ENCODE measurements at places on chromosomes 2 and 18.

DNA sequence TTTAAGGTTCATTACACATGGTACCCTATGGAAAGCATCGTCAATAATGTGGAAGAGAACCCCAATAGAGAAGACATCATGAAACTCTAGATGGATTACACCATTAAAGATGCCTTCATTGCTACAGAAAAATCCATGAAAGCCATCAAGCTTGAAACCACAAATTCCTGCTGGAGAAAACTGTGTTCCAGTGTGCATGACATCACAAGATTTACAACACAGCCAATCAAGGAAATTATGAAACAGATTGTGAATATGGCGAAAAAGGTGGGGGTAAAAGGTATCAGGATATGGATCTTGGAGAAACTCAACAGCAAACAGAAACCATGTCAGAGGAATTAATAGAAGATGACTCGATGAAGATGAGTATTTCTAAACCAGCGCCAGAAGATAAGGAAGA is 200.0 kb downstream of the SLC4A10 start:
- no peak for DNase-seq

- no peak for DNase-seq
These were observed 96.8 kb downstream of the ARHGEF4 start for GRCh38 chr2:130933501-130933900.

GRCh38 chr2:72892506-72893173 is 5.4 kb downstream of the SPR start:
- DNase-seq = peak; percentile 72

- peak; percentile 60 for DNase-seq
These were observed 70.2 kb downstream of the HRH4 start for GRCh38 chr18:24530630-24531111.

GRCh38 chr2:221948076-221948475 is 350.7 kb downstream of the PAX3 start:
- DNase-seq = no peak

- peak; percentile 49 for DNase-seq
These were observed 226.2 kb upstream of the TNP1 start for GRCh38 chr2:217086038-217086522.

DNA sequence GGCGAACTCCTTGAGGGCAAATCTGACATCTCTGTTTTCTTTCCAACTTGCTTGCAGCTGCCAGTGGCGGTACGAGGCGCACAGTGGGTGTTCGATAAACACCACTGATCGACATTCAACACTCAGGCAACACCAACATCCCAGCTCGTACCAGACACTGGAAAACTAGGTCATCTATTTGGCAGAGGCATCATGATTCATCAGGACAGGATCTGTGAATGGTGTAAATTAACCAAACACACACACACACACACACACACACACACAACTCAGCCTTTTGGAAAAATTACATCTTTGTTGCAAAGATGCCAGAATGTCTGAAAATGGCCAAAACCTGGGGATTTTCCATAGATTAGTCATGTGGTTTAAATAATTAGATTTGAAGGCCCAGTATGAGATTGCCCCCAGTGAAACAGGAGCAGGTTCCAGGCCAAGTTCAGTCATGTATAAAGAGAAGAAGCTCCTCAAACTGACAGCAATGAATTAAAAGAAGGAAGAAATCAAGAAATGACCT is 150.5 kb upstream of the NCKAP5 start:
- peak; percentile 92 for DNase-seq

- no peak for DNase-seq
These were observed 9.6 kb downstream of the PPP1R1C start for GRCh38 chr2:181995289-181995688.

GRCh38 chr2:43724728-43725526 is 48.7 kb upstream of the C1GALT1C1L start:
- no peak for DNase-seq

GRCh38 chr2:149246186-149246585 is 84.2 kb upstream of the LYPD6 start:
- no peak for DNase-seq

GRCh38 chr2:10449486-10449831 is 1.3 kb upstream of the ODC1 start:
- no peak for DNase-seq

- no peak for DNase-seq
These were observed 185.8 kb upstream of the ID2 start for GRCh38 chr2:8496079-8496478.

- no peak for DNase-seq
These were observed 93.1 kb downstream of the MBP start for GRCh38 chr18:77039196-77040130.

GRCh38 chr2:160715428-160715827 is 221.8 kb upstream of the RBMS1 start:
- DNase-seq = no peak

- DNase-seq = peak; percentile 70
These were observed 74.8 kb upstream of the ST6GAL2 start for GRCh38 chr2:106960683-106961161.

GRCh38 chr2:105458076-105458475 is 59.2 kb upstream of the FHL2 start:
- DNase-seq = no peak

DNA sequence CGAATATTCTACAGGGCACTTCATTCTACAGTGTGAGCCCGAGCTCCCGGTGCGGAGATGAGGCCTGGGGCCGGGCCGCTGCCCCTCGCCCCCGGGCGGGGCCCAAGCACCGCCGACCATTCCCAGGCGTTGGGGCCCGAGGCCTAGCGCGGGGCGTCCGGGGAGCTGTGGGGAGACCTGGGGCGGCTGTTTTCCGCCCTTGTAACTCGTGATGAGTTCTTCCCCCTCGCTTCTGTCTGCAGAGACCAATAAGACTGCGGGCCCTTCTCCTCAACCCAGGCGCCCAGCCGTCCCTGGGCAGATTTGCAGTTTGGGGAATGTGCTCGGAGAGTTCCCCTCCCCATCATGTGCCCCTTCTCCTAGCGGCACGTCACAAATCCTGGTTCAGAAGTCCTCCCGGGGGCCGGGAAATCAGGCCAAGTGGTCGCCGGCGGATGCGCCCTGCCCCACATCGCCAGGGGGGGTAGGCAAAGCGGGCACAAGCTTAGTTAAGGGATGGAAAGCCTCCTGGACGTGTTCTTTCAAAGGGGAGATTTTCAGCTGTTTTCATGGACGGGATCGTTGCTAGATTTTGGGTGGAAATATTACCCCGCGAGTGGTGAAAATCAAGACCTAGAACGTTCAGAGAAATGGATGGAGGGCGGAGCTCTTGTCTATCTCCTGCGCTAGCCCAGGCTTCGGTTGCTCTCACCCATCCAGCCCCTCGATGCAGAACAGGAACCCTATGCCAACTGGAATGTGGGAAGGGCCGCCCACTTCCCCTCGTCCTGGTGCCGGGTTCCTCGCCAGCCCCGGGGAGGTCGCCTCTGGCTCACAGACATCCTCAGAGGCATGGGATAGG is 18.8 kb upstream of the HAAO start:
- DNase-seq = peak; percentile 76

DNA sequence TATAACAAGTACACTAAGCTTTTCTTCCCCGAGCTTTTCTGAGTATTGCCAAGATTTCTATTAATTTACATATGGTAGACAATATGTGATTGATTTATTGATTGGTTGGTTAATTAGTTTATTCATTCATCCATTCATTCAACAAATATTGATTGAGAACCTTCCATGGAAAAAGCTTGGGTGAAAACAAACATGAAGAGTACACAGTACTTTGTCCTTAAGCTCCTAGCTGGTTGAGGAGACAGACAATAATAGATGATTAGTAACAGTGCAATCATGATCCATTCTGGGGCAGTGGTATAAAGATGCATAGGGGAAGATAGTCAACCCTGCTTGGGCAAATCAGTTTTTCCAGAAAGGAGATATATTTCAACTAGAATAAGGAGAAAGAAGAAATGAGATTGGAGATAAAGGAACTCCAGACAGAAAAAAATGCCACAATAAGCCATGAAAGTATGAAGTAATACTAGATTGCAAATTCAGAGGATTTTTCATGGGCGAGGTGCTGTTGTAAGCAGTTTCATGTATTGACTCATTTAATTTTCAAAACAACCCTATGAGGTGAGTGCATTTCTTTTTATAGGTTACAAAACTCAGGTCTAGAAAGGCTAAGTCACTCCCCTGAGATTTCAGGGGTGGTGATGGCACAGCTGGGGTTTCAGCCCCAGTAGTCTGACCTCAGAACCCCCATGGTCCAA is 129.5 kb downstream of the RND3 start:
- DNase-seq = no peak

DNA sequence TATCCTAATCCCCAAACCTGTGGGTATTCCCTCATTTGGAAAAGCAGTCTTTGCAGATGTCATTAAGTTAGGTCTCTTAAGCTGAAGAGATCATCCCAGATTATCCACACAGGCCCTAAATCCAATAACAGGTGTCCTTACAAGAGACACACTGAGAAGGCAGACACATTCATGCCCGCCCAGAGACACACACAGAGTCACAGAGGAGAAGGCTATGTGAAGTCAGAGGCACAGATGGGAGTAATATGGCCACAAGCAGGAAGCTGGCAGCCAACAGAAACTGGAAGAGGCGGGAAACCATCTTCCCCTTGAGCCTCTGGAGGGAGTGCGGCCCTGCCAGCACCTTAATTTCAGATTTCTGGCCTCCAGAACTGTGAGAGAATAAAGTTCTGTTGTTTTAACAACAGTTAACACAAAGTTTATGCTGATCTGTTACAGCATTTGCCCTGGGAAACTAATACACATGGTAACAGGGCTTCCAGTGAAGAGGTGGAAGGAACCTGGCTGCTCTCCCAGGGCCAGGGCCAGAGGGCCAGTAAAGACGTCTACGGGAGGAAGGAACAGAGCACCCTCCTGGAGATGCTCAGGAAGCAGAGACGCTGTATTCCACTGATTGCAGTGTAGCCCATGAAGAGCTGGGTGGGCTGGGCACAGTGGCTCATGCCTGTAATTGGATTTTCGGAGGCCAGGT is 217.5 kb downstream of the GLI2 start:
- no peak for DNase-seq

- DNase-seq = peak; percentile 38
These were observed 729 bp upstream of the REL start for GRCh38 chr2:60880643-60881046.

DNA sequence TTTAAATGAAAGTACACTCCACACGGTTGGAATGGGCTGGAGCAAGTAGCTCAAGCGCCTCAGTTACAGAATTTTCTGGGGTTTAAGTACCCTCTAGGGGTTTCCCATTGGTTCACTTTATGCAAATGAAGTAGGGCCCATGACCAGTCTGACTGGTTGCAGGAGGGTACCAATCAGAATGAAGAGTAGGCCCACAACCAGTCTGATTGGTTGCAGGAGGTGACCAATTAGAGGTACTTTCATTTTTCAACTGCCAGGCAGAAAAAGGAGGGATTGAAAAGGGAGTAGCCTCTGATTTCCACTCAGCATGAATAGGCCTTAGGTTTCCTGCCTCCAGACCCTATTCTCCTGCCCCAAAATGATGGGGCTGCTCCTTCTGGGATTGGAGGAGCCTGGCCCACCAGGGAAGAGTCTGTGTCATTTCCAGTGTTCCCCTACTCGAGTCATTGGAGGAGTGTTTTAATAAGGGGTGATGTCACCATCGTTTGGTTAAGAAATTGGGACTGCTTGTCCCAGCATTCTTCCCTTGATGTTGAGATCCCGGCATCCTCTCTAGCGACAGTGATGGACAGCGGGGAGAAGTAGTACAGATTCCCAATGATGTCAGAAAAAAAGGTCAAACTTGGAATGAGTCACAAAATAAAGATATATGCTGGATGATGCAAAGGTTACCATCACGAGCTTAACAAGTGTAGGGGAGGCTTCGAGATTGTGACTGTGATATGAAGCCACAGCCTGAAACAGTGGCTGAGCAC is 210.4 kb downstream of the SH3BP4 start:
- peak; percentile 46 for DNase-seq

- DNase-seq = no peak
These were observed 964 bp downstream of the ZBTB7C start for GRCh38 chr18:48408111-48408726.

- DNase-seq = no peak
These were observed 152.4 kb upstream of the KCTD1 start for GRCh38 chr18:26700728-26701127.

- no peak for DNase-seq
These were observed 137.4 kb downstream of the RIT2 start for GRCh38 chr18:42977982-42978637.

- peak; percentile 37 for DNase-seq
These were observed 156.5 kb downstream of the COL6A3 start for GRCh38 chr2:237257471-237257951.

- no peak for DNase-seq
These were observed 236.2 kb downstream of the NEDD4L start for GRCh38 chr18:58280191-58280590.

GRCh38 chr18:27094621-27095020 is 90.5 kb downstream of the CHST9 start:
- DNase-seq = no peak

DNA sequence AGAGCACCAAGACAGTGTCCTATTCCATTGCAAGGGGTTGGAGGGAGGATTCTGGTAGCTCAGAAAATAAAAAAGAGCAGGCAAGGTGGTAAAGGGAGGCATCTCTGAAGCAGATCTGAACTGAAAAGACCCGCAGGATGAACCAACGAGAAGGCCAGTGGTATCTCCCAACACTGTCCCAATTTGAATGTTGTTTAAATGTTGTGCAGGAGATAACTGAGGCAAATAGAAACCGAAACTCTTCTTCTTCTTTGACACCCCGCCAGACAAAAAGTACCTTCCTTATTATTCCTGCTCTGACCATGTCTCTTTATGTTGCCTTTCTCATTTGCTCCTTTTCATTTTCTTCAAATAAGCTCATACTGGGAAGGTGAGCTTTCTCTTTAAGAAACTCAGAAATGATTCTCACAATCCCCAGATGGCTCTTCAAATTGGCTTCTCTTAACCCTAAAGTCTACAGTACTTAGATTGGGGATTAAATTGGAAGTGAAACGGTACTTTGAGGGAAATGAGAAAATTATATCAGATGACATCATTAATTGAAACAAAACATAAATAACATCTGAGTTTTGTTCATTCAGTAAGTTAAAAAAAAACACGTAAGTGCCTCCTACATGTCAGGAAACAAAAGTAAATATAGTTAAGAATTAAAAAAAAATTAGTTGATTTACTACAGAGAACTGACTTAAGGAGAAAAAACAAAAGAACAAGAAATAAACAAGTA is 143.6 kb downstream of the WDPCP start:
- DNase-seq = no peak

GRCh38 chr18:76450452-76451395 is 44.3 kb downstream of the ZNF516 start:
- DNase-seq = peak; percentile 78

GRCh38 chr2:215529271-215529670 is 93.4 kb upstream of the FN1 start:
- DNase-seq = peak; percentile 47

DNA sequence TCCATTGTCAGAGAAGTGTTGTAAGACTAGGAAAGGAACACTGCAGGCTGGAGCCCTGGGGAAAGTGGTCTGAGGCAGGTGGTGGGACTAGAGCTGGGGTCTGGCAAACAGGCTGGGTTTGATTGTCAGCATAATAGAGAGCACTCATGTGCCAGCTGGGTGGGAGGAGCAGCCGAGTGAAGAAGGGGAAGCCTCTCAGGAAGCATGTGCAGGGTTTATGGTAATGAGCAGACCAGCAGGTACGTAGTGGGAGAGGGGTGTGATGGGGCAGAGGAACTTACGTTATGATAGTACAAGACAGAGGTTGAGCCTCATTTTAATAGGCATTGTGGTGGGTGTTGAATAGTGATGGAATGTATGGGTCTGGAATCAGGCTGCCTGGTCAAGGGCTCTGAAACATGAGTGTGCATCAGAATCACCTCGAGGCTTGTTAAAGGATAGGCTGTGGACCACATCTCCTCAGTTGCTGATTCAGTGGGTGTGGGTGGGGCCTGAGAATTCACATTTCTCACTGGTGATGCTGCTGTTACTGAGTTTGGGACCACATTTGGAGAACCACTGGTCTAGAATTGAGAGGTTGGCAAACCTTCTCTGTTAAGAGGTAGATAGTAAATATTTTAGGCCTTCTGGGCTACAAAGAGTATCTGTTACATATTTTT is 1.7 kb upstream of the MGAT5 start:
- peak; percentile 79 for DNase-seq

Measured in EL (cell line).